Stimulated activated CD8-positive, alpha-beta memory T cell treated with anti-CD3 and anti-CD28 coated beads, Interleukin-12 subunit alpha, Interleukin-12 subunit beta, amount 100 ng/mL, for 4 hours (primary cell): ENCODE measurements at places on chromosomes 5 and 9.
A peak's percentile ranks its signal among the peaks of the same experiment; 100 is the strongest.

DNA sequence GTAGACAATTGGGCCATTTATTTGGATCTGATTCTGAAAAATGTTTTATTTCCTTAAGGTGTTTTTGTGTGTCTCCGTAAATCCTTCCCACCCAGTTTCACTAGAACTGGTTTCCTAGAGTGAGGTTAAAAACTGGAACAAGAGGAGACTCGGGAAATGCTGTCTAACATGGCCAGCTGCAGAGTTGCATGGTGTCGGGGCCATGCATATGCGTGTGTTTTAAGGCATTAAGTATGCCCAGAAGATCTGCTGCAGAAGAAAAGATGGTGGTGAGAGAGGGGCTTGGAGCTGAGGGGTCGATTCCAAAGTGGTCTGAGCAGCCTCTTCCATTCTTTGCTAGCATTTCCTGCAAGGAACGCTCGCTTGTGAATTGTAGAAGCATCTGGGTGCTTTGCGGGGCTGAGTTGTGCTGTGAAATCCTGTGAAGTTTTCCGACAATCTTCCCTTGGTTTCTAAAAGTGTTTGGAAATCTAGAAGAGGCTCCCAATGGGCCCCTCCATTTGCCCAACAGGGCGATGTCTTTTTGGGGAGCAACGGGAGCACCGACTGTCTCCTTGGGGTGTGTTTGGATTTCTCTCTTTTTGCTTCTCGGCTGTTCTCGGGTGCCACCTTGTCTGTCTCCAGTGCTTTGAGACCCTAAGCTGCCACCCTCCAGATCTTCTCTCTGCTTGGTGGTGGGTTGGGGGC, 113.8 kb downstream of the COL5A1 start:
- no peak for DNase-seq

DNA sequence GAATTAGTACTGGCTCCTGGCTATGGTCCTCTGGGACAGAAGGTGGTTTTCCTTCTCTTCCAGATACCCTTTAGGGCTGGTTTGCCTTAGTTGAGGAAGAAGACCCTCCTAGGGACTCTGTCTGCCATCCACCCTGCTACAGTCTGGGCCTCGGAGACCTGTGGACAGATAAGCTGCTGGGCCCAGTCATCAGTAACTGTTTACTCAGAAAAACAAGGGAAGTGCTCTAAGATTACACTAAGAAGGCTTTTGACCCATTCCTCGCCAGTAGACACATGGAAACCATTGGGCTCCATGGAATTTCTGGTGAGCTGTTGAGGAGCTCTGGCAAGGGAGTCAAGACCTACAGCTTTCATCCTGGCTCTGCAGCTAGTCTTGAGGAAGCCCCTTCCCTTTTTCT, 31.2 kb downstream of the LARP1 start:
- DNase-seq: no peak

GRCh38 chr9:131140550-131140949, 15.2 kb downstream of the NUP214 start:
- DNase-seq: no peak

- DNase-seq: no peak
These were observed 7.5 kb downstream of the PLPP7 start for GRCh38 chr9:131296906-131297500.

DNA sequence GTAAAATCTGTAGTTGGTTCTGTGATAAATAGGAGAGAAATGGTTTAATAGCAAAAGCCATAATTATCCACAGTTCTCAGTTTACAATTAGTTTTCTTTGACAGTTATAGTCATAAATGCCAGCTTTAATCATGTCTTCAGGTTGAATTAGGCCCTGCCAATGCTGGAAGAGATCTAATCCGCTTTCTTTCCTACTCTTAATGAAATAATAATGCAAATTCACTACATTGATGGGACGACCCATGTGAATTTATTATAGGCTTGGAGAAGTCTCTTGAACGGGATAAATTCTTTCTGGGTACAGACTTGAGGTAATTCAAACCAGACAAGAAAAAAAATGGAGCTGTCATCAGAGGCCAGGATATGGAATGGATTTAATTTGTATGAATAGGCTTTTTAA, 950.4 kb downstream of the EFNA5 start:
- DNase-seq: no peak

DNA sequence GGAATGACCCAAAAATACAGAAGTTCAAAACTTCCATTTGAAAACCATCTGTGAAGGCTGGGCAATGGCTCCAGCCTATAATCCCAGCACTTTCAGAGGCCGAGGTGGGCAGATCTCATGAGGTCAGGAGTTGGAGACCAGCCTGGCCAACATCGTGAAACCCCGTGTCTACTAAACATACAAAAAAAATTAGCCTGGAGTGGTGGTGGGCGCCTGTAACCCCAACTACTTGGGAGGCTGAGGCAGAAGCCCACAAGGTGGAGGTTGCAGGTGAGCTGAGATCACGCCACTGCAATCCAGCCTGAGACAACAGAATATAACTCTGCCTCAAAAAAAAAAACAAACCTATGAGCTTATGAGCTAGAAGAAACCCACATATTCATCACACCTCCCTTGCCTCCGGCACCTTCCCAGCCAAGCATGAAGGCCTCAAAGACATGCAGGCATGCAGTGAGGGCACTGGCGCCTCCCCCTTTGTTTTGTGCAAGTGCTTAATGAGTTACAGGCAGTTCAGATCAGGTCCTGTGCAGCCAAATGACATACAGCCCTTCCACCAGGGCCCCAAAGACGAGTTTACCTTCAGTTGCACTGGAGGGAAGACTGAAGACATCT, 9.9 kb downstream of the HNRNPH1 start:
- DNase-seq: no peak

GRCh38 chr9:124767821-124768220, 3.3 kb downstream of the NR6A1 start:
- no peak for DNase-seq

GRCh38 chr5:68710514-68710913, 383.3 kb upstream of the SLC30A5 start:
- DNase-seq: no peak

DNA sequence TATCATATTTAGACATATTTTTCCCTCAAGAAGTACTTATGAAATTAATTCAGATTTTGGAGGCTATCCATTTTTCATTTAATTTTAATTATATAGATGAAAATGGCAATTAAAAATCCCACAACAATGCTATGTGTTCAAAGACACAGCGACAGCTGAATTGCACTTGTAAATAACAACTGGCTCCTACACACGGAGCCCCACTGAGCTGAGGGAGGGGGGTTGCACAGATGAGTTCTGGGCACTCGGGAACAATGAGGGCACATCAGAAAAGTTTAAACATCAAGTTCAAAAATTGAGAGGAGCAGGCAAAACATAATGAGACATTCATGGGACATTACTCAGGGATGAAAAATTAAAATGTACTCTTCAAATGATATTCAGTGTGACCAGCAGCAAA, 104.9 kb downstream of the MARCHF3 start:
- DNase-seq: no peak

GRCh38 chr9:128127568-128127989, at the start of gene PTGES2:
Gene PTGES2, minus strand, starts transcription at chr9:128127729. Its CDS starts 12 bp downstream, at chr9:128127717.
- peak; percentile 78 for DNase-seq

- DNase-seq: no peak
These were observed 14.9 kb downstream of the FCN2 start for GRCh38 chr9:134895567-134895907.

GRCh38 chr5:111242606-111243005, 18.4 kb downstream of the CAMK4 start:
- DNase-seq: no peak

GRCh38 chr9:125807079-125807478, 59.9 kb downstream of the PBX3 start:
- no peak for DNase-seq

DNA sequence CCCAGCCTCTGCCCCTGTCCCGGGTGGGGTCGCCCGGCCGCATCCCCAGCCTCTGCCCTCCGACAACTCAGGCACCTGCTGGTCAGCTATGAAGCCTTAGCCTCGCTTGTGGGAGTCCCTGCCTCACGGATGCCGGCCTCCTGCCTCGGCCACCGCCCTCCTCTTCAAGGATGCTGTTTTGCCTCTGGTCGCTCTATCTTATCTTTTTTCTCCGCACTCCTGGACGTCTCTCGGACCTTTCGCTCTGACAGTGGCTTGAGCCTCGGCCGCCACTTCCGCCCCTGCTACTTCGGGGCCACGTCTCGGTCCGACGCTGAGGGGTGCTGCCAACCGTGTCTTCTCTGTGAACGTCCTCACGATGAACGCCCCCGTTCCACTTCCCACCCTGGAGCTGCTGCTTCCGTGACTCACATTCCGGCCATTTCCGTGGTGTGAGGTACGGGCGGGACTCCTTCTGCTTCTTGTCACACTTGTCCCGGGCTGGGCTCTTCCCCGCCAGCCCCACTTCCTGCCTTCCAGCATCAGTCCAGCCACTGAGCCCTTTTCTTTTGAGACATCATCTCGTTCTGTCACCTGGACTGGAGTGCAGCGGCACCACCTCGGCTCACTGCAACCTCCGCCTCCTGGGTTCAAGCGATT, 26.3 kb downstream of the SLC9A3 start:
- no peak for DNase-seq

DNA sequence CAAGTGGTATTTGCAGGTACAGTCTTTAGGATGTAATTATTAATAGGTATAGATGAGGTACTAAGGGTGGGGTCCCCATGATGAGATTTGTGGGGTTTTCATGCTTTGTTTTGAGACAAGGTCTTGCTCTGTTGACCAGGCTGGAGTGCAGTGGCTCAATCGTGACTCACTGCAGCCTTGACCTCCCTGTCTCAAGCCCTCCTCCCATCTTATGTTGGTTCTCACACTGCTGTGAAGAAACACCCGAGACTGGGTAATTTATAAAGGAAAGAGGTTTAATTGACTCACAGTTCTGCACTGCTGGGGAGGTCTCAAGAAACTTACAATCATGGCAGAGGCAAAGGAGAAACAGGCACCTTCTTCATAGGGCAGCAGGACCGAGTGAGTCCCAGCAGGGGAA, 217.5 kb downstream of the CDK5RAP2 start:
- no peak for DNase-seq

DNA sequence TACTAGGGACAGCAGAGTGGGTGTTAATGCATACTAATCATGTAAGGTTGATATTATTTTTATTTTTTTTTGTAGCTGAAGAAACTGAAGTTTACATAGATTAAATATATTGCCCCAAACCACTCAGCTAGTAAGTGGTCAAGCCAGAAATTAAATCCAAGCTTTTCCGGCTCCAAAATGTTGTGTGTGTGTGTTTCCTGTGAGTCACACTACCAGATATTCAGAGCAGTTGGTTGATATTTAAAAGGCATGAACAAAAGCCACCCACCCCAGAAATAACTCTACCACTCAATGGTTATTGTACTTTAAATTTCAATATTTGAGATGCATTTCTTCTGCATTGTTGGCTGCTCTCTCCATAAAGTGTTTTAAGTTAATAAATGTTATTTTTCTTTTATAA, 29.5 kb downstream of the KCNN2 start:
- DNase-seq: no peak

DNA sequence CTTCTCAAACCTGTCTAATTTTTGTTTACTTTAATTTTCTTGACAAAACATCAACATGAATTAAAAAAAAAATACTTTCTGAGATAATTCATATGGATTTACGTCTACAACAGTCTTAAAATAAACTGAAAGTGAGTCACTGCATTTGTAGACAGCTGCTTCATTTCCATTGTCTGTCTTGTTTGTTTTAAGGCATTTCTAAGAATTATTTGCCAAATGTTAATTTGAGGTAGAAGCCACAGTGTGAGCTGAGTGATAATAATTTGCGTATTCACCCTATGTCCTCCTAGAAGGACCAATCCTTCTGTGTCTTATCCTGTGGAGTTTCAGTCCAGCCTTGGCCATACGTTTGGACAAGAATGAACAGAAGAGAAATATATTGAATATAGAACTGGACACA, 174.5 kb downstream of the CFAP90 start:
- DNase-seq: no peak

DNA sequence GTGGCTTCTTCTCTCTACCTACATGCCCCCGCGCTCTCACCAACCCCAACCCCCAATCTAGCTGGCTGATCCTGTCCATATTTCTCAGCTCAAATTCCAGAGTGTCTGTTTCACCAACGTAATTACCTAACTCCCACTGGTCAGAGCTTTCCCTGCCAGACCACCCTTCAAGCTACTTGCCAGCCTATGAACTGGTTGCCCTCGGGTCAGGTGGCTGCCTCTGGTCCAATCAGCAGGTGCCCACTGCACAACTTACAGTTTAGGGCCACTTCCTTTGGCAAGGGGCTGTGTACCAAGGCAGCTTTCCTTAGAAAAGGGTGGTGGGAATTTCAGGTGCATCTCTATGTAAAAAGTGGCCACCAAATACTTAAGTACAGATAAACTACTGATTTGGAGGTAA, 92.2 kb upstream of the SLC30A5 start:
- DNase-seq: no peak

- no peak for DNase-seq
These were observed 55.3 kb downstream of the TRPC7 start for GRCh38 chr5:136309932-136310598.

DNA sequence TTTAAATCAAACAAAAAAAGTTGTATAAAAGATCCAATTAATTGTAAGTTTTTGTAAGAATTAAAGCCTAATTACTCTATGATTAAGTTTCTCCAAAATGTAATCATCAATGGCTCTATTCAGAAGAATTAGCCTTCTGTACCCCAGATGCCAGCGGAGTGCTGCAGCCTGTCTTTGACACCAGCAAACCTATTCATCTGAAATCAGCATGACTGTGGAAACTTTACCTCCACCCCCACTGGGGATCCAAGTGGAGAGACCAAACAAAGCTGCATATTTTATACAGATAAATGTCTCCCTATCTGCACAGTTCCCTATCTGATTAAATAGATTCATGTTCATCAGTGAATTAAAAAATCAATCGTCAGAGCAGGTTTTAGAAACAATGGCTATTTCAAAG, 426.8 kb downstream of the KIAA0825 start:
- DNase-seq: no peak

- DNase-seq: no peak
These were observed 7.3 kb downstream of the ACER2 start for GRCh38 chr9:19416143-19416542.

DNA sequence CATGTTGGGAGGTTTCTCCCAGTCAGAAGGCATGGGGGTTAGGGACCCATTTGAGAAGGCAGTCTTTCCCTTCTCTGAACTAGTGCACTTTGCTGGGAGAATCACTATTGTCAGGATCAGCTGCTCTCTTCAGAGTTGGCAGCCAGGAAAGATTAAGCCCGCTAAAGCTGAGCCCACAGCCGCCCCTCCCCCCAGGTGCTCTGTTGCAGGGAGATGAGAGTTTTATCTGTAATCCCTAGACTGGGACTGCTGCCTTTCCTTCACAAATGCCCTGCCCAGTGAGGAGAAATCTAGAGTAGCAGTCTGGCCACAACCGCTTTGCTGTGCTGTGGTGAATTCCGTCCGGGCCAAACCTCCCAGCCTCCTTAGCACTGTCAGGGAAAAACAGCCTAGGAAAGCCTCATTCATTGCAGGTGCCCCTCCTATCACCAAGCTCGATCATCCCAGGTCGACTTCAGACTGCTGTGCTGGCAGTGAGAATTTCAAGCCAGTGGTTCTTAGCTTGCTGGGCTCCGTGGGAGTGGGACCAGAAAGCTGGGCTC, 69.8 kb downstream of the CNTLN start:
- no peak for DNase-seq

GRCh38 chr9:126342621-126343031, 16.0 kb downstream of the MVB12B start:
- no peak for DNase-seq

GRCh38 chr5:5039918-5040317, 100.2 kb upstream of the ADAMTS16 start:
- DNase-seq: no peak

GRCh38 chr9:72955126-72955455, 2.2 kb upstream of the ALDH1A1 start:
- no peak for DNase-seq
